Renal cortical epithelial cell (primary cell): ENCODE measurements at places on chromosomes 12 and 14.

DNA sequence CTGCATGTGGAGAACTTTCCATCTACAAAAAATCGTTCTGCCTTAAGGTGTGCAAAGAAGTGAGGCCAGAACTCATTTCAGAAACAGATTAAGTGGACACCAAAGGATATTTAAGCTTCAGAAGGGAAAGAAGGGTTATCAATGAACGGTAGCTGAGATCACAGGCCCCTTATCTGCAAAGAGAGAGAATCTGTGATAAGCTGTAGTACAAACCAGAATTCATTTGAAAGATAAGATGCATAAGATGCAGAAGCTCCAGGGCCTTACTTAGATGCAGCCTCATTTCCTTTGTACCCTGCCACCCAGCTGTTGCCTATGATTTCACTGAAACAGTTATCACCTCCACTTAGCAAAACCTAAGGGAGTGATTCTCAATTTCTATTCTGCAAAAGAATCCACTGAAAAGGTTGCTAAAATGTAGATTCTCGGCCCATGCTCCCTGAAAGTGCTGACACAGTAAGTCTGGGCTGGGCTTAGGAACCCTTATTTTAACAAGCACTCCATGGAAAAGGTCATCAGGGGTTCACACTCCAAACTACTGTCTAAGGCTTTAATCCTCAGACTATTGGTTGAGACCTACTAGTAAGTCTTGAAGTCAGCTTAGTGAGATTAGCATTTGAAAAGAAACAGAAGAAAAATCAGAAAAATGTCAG, 64.8 kb downstream of the HELB start:
- DNase-seq = no peak

GRCh38 chr12:127113945-127114344, 1153.0 kb upstream of the TMEM132C start:
- DNase-seq = no peak

- DNase-seq = no peak
Measured at GRCh38 chr12:31950088-31950487, 9.1 kb upstream of the RESF1 start.

- no peak for DNase-seq
Measured at GRCh38 chr14:64217308-64217707, 76.9 kb downstream of the ESR2 start.

DNA sequence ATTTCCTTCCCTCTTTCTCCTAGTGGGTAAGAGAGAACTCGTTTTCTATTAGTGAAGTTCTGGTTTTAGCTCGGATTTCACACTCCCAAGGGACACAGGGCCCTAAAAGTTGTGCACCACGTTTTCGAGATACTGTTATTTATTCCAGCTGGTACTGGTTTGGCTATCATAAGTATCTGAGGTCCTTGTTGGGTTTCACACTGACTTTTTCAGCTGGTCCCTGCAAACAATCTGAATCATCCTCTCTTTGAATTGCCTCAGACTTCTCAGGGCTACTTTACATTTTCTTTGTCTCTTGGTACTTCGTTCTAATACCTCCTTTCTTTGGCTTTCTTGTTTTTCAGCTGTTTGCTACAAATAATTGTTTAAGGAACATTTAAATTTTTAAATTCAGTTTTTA, 75.7 kb downstream of the SCN8A start:
- no peak for DNase-seq

- DNase-seq = no peak
Measured at GRCh38 chr12:7966563-7966962, 30.6 kb upstream of the SLC2A3 start.

DNA sequence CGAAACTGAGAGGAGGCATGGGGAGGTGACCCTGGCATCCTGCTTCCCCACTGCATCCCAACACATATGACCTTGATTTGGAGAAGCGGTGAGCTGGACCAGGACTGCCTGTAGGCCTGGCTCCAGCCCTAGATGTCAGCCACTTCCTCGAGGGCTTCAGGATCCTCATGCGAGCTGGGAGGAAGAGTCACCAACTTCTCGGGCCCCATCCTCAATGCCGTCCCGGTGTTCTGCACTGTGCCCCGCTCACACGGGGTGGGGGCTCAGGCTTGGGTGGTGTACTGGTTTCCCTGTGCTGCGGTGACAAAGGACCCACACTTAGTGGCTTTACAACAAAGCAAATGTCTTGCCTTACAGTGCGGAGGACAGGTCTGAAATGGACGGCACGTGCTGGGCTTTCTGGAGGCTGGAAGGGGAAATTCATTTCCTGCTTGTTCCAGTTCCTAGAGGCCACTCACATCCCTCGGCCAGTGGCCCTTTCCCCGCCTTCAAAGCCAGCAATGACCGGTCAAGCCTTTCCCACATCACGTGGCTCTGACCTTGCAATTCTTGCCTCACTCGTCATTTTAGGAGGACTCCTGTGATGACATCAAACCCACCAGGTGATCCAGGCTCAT, 298.1 kb upstream of the RTL1 start:
- no peak for DNase-seq
